ENCODE measurements at places on chromosomes 2 and 18.

DNA sequence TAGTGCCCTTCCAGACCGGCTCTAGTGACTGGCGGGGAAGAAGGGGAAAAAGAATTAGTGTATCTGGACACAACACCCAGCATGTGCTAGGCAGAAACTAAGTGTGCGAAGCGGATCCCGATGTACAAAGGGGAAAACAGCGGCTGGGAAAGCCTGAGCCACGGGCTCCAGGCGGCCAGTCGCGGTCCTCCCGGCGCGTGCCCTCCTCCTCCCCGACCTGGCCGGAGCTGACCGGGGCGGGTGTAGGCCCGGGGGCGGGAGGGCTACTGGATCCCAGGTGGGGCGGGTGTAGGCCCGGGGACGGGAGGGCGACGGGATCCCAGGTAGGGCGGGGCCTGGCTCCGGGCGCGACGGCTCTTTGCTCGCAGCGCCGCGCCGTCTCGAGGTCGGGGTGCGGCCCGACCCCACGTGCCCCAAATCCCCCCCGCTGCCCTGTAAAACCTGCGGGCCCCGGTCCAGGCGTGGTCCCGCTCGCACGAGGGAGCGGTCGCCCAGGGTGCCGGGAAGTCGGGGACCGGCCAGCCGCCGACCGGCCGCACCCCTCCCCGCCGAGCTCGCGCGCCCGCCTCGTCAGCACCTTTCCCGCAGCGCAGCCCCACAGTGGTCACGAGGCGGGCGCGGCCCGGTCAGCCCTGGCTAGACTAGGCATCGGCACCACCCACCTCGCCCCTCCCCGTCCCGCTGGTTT lies 48.8 kb downstream of the C2orf42 start:
- DNase-seq: no peak

GRCh38 chr2:168192839-168193616 lies 54.4 kb downstream of the STK39 start:
- DNase-seq: no peak

DNA sequence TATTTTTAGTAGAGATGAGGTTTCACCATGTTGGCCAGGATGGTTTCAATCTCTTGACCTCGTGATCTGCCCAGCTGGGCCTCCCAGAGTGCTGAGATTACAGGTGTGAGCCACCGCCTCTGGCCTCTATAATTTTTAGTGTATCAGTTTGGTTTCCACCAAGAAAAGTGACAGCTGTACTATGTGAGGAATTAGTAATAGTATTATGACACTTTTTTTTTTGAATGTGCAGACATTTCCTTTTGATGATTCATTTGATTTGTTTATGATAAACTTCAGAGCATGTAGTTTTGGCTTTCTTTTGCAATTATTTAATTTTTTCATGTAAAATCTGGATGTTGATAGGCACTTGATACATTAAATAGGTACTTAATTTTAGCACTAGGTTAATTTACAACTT lies 61.5 kb downstream of the PTPN4 start:
- DNase-seq: no peak

- DNase-seq: no peak
Observed at GRCh38 chr2:158405341-158405740, 51.2 kb downstream of the CCDC148 start.

- no peak for DNase-seq
Observed at GRCh38 chr18:6942742-6943141, 174.9 kb downstream of the LAMA1 start.

- no peak for DNase-seq
Observed at GRCh38 chr2:138485019-138485418, 16.6 kb upstream of the SPOPL start.

GRCh38 chr18:74351354-74351753 lies 35.7 kb downstream of the C18orf63 start:
- peak; percentile 26 for DNase-seq

GRCh38 chr2:216539791-216540241 lies 41.2 kb downstream of the RPL37A start:
- DNase-seq: no peak

GRCh38 chr2:19021100-19021476 lies 337.3 kb downstream of the OSR1 start:
- DNase-seq: peak; percentile 92

DNA sequence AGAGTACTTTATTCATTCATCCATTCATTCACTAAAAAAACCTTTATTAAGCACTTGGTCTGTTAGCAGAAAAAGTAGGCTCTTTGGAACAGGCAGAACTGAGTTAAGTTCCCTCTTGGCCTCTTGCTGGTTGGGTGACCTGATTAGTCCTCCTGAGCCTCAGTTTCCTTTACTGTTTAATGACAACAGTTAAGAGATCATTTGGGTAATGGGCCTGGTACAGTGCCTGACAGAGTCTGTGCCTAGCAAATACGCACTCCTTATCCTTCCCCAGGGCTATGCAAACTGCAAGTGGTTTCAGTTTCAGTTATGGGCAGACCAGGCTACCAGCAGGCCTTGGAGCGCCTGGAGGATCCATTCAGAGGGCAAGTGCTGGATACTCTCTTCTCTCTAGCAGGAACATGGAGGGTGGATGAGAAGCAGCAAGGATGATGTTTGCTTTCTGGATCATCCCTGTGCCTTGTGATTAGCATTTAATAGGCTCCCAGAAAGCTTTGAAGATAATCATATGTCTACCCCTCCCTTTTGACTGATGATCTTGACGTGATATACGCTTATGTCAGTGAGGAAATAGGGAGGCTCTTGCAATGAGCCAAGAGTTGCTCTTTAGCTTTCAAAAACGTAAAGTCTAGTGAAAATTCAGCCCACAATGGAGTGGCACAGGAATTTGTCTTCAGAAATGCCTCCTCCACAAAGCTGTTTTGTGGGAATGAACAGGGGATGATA lies 12.4 kb upstream of the TAF1B start:
- DNase-seq: no peak

DNA sequence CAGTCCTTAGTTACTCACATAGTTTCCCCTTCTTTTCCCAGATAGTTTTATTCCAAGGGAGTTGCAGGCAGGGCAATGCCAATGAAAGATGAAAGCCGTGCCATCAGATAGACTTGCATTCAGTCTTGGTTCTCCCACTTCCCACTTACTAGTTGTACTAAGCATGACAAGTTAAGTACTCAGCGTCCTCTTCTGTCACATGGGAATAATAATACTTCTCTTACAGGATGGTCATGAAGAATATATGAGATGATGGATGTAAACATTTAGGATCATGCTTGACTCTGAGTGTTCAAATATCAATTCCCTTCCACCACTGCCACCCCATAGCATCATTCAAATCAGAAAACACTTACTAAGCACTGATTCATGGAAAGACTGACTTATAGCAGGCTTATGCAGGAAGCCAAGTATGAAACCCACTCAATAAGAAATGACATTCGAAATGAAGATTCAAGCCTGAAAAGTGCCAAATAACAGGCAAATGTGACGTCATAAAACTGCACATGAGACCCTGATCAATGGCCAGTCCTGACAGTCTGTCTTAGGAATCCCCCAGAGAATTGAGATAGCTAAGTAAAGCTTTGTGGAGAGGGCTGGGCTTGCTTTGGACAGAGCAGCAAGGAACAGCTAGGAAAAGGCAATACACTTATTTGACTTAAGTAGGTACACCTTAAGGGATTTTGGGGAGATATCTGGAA lies 11.1 kb upstream of the EVA1A start:
- DNase-seq: no peak

DNA sequence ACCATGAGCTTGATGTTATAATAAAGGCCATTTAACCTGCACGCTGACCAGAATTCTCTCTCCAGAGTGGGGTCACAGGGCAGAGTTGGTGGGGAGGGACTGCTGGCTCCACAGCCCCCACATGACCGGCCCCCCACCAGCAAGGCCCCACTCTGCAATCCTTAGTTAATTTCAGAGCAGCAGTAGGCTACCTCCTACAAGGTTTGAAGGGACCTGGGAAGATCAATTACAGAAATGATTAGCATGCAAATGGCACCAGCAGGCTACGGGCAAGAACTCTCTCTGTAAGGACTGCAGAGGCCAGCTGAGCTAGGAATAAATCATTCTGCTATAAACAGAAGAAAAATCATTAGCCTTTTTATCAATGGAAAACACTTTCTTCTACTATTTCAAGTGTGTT lies 135.3 kb downstream of the C1D start:
- DNase-seq: no peak

DNA sequence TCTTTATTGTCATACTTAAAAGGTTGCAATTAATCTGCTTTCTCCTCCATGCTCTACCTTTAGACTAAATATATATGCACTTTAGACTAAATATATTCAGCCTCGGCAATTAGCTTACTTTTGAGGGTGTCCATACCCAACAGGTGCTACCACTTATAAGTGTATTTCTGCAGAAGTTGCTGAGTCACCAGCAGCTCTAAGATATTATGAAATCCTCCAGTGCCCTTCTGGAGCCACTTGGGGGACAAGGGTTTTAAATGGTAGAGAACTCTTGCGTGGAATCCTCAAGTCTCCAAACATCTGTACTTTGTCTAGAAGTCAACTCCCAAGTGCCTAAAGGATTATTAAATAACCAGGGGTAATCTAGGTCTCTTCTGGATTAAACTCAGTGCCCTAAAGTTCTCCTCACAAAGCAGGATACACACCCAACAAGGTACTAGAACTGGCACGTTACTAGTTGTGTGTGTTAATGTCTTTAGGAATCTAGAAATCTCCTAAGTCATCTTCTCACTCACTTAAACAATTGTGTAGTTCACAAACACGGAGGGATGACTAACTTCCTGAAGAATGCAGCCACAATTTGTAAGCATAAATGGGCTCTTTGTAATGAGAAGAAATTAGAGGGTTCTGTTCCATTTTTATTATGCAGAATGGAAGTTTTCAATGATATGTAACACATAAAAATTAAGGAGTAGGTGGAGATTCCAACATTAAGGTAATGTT lies 159.7 kb downstream of the CD226 start:
- no peak for DNase-seq

GRCh38 chr2:47299555-47299954 lies 103.4 kb upstream of the MSH2 start:
- DNase-seq: peak; percentile 86

DNA sequence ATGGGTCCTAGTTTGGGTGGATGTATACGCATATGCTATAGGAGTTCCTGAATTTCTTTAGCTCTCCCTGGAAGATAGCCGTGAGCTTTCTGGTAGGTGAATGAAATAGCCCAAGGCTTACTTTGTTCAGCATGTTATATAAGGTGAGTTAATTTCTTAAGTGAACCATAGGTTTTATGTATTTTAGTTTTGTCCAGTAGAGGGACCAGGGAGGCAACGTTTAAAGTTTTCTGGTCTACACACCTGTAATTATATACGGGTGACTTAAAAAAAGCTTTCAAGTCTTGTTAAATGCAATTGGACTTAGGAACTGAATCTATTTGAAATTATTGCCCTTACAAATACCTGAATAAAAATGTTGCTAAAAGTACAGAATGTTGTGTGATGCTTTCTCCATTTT lies 402.5 kb upstream of the DDX18 start:
- DNase-seq: no peak

- no peak for DNase-seq
Observed at GRCh38 chr2:157320409-157320808, 5.2 kb downstream of the ERMN start.

DNA sequence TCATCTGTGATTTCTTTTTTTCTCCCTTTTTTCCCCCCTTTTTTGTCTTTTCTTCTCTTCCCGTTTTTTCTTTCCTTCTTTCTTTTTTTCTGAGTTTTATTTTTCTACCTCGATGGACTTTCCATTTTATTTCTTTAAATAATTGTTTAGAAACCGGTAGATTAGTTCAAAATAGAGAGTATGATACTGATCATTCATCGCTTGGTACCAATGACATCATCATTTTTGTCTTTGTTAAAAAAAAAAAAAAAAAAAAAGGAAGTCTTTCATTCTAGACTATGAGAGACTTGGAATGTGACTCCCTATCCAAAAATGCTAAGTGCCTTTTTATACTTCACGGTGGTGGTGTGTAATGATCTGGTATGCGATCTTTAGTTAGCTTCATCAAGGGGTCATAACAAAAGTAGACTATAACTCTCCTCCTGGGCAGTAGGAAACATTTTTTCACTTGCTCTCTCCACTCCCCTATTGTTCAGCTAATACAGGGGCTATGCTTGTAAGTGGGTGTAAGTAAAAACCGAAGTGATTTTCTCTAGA lies 1517.5 kb upstream of the ZEB2 start:
- no peak for DNase-seq

DNA sequence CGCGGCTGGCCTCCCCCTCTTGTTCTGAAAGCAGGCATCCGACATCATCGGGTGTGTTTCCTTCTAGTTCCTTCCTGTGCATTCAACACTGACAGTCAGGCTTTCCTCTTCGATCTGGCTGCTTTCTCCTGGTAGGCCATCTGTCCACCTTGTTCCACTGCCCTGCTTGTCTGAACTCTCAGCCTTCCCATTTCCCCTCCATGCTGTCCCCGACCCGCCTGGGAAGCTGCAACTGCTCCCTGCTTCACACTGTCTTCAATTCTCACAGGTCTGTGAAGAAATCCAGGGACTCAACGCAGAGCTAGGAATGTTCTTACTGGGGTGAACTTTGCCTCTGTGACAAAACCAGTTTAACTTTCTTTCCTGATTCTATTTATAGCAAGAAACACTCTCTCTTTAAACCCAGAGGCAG lies 43.0 kb downstream of the KIF3C start:
- no peak for DNase-seq

DNA sequence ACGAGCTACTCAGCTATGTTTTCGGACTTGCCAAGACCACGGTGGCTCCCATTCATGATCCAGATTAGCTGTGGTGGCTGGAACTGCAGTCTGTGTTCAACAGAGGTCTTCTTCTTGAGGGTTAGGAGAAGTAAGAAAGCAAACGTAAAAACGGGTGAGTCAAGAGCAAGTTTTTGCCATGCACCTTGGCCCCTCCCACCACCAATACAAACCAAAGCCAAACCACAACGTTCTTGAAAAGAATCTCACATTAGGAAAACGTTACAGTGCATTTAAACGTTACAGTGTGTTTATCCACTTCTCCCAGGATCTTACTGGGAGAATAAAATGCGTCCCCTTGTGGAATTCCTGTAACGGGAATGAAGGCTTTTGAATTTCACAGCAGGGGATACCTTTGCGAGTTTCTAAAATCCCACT lies 725 bp downstream of the FBXO48 start:
- peak; percentile 46 for DNase-seq

- no peak for DNase-seq
Observed at GRCh38 chr2:201953880-201954279, 79.8 kb upstream of the FZD7 start.

- DNase-seq: no peak
Observed at GRCh38 chr18:6170604-6171003, 244.1 kb downstream of the L3MBTL4 start.

DNA sequence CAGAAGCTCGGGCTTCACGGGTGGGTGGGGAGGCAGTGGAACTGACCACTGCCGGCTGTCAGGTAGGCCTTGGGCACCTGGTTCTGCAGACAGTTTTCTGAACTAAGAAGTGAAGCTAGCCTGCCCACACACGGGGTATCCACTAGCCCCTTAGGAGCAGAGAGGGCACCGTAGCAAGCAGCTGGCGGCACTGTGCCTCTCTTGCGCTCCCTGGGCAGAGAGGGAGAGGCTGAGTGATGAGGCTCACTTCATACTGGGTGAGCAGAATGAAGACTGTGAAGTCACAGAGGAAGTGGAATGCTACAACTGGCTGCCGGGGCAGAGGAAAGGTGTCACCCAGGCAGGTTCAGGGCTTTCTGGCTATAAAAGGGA lies 753 bp downstream of the ITPRIPL1 start:
- no peak for DNase-seq

All from non-pigmented ciliary epithelial cell (primary cell).